Naive thymus-derived CD8-positive, alpha-beta T cell (primary cell): ENCODE measurements at places on chromosomes 11 and 22. TPM values are rescaled to one million over a fixed set of nuclear protein-coding genes. Genes with fewer than 3 reads are reported as not detected.

GRCh38 chr11:7538466-7539454 lies 25.0 kb downstream of the PPFIBP2 start:
- no peak for DNase-seq
- H3K4me1 ChIP-seq = peaks cover 60% of the 10 kb centered on the region
- peaks cover 2% of the 10 kb centered on the region for H3K36me3 ChIP-seq

DNA sequence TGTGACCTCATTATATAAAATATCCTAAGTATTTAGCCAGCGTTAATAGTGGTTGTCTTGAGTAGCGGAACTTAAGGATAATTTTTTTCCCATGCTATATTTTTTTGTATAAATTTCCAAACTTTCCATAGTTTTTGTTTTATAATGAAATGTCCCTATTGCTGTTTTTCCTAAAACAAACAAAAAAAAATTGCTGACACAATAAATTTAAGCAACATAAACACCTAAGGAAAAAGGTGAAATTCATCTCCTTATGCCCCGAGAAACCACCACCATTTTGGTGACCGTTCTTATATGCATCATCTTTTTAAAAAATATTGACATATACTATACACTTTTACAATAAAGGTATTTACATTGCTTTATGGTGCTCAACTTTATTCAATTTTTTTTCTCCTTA lies 708.8 kb upstream of the ANO5 start:
- no peaks in the 10 kb centered on the region for H3K4me1 ChIP-seq
- no peaks in the 10 kb centered on the region for H3K27me3 ChIP-seq
- no peak for DNase-seq
- H3K27ac ChIP-seq = no peak overlapping the region
- no peak overlapping the region for H3K4me3 ChIP-seq

Gene MRGPRF
- not detected for total RNA-seq

Gene STIM1
- 101 TPM for total RNA-seq

Gene MUC15
- not detected for total RNA-seq

Gene DEUP1
- total RNA-seq = not detected

DNA sequence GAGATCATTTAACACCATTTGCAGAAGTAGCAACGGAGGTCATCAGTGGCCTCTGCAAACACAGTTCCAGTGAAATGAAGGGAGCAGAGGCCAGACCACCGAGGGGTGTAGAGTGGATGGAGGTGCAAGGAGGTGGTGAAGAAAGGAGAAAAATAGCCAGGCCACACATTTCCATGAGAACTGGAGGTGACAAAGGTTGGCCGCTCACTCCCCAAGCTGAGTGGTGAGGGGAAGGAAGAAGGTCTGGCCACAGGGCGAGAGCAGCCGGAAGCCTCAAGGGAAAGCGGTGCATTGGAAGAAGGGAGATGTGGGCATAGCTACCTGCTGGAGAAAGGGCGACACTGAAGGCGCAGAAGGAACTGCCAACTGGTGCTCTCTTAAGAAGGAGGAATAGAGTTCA lies 20.1 kb upstream of the TMPRSS4 start:
- H3K27me3 ChIP-seq = peaks cover 1% of the 10 kb centered on the region
- no peaks in the 10 kb centered on the region for H3K36me3 ChIP-seq
- no peak for DNase-seq
- H3K4me3 ChIP-seq = no peak overlapping the region
- peaks cover 17% of the 10 kb centered on the region for H3K4me1 ChIP-seq

DNA sequence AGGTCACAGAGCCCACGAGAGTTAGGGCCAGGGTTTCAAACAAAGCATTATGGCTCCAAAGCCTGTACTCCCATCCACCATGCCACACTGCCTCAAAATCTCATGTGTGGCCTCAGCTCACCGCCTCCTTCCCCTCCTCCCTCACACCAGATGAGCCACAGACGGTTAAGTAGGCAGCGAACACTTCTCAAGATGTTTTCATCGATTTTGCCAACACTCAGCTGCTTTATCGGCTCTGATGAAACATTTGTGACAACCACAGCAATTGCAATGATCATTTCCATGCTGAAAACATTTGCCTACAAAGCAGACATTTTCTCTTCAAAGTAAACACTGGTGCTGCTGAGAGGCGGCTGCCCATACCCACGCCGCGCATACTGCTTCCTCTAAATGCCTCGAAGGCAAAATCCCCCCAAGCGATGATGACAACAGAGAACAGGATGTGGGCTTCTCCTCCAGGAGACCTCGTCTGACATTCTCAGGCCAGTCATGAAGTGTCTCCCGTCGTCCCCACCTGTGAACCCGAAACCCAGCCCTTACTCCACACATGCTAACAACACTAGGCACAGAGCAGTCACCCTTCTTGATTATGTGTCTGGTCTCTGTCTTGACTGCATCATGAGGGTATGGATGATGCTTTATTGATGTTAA lies 599.2 kb downstream of the SOX6 start:
- no peaks in the 10 kb centered on the region for H3K36me3 ChIP-seq
- peaks cover 4% of the 10 kb centered on the region for H3K27me3 ChIP-seq
- no peak for DNase-seq
- H3K27ac ChIP-seq = no peak overlapping the region

DNA sequence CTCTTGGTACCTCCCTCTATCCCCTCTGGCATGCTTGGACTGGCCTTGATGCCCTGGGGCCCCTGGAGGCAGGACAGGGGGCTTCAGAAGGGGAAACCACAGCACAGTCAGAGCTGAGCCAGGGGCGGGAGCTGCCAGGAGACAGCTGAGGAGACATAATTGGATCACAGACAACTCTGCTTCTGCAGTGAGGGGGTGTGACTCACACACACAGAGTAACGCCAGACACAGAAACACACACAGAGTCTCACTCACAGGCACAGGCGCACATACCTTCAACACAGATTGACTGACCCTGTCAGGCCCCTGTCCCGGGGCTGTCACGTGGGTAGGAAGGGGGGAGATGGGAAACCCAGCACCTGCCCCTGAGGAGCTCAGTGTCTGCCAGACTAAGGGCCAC lies 20.6 kb downstream of the STARD10 start:
- H3K4me3 ChIP-seq = no peak overlapping the region
- DNase-seq = no peak
- peaks cover 9% of the 10 kb centered on the region for H3K4me1 ChIP-seq
